ENCODE measurements at places on chromosomes 2 and 18.

DNA sequence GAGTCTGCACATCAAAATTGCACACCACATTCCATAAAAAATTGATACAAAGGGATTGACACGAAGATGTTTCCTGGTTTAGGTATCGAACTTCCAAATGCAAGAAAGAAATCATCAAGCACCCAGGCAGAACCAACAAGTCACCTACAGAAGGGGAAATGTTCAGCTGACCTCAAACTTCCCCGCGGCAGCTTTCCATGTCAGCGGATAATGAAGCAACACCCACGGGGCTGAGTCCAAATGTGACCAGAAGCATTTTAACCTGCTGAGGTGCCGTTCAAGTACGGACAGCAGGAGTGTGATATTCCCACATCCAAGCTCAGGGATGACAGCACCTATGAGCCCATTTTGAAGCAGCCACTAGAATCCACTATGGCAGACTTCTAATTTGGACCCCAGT, 124.9 kb downstream of the GALNT14 start:
- DNase-seq: no peak

DNA sequence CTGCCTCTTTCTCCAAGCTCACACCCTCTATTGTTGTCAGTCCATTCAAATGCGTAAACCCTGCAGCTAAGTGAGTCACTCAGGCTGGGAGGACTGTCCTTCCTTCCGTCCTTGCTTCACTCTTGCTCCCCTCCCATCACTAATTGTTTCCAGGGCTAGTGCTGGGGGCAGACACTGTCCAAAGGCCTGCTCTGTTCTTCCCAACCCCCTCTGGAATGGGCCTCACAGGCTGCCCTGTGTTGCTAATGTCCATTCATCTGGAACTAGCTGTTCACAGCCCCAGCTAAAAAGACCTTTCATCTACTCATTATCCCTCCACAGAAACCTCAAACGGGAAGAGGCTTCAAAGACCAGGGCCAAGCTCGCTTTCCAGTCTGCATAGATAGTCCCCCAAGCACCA, 31.9 kb upstream of the NRP2 start:
- no peak for DNase-seq

DNA sequence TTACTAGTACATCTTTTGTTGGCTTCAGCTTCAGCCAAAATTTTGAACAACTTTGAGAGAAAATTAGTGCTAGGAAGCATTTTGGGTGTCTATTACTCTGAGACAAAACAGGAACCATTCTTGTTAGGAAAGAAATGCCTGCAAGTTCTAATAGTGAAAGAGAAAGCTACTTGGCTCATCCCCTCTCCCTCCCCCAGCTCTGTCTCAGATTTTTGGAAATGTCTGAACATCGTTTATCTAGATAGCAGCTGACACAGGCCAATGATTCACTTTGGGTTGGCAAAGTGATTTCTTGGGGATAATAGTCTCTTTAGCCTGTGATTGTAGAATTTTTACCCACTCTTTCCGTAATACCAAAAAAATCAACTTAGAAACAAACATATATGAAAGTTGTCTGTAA, 42.3 kb upstream of the PTPRM start:
- no peak for DNase-seq

GRCh38 chr2:237629188-237629534, 1.8 kb downstream of the LRRFIP1 start:
- DNase-seq: no peak

DNA sequence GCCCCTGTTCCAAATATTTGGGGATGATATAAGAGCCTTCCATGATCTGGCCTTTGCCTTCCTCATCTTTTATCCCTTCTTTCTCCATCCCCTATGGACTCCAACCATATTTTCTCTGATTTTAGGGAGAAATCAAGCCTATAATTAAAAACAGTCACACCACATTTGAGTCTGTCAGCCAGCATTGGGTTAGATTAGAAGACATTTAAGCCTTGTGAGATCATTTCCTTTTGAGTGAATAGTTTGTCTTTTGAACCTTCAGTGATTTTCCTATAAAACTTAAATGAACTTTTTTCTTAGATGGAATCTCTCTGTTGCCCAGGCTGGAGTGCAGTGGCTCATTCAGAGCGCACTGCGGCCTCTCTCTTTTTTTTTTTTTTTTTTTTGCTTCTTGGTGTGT, 7.6 kb upstream of the C18orf32 start:
- no peak for DNase-seq

GRCh38 chr2:218015586-218016521, 13.1 kb upstream of the TNS1 start:
- DNase-seq: no peak

- no peak for DNase-seq
These were observed 97.7 kb downstream of the ZNF532 start for GRCh38 chr18:58962336-58962735.

GRCh38 chr2:171524018-171524401, 1.7 kb downstream of the CYBRD1 start:
- DNase-seq: no peak

DNA sequence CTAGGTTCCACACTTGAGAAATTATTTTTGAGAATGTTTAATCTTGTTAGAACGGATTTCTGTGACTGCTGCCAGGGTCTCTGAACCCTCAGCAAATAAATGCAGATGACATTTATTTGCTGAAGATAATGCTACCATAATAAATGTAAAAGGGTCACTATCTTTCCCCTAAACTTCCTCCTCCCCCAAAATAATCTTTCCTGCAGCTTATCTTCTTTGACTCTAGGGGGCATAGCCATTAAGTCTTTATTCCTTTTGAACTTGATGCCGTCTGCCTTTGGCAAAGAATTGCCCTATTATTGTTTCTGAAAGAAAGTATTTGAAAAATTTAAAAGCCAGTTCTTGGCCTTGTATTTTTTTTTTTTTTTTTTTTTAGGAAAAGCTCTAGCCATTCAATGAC, 63.6 kb upstream of the ACSL3 start:
- DNase-seq: no peak

DNA sequence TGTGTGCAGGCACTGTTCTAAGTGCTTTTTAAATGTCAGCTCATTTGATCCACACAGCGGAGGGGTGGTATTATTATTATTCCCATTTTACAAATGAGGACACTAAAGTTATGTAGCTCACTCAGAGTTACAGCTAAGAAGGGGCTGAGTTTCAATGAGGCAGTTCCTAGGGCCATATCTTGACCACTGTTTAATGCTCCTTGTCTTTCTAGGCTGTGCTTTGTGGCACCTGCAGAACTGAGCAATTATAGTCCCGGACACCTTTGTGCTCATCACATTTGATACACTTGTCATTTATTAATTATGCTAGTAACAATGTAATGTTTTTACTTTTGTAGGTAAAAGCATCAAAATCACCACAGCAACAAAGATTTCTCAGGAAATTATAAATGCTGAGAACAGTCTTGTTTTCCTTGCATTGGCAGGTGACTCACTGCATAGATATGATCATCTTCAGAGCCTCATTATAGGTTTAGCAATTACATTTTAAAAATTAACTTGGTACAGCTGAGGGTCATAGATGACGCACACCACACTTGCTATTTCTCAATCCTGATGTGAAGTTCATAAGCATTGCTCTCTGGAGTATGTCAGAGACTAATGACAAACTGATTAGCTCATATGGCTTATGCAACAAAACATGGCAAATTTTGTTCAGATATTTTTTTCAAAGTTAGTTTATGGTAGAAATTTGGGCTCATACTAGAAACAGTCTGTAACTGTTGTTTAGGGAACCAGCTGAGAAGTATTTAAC, 366.8 kb downstream of the TGIF1 start:
- DNase-seq: no peak

DNA sequence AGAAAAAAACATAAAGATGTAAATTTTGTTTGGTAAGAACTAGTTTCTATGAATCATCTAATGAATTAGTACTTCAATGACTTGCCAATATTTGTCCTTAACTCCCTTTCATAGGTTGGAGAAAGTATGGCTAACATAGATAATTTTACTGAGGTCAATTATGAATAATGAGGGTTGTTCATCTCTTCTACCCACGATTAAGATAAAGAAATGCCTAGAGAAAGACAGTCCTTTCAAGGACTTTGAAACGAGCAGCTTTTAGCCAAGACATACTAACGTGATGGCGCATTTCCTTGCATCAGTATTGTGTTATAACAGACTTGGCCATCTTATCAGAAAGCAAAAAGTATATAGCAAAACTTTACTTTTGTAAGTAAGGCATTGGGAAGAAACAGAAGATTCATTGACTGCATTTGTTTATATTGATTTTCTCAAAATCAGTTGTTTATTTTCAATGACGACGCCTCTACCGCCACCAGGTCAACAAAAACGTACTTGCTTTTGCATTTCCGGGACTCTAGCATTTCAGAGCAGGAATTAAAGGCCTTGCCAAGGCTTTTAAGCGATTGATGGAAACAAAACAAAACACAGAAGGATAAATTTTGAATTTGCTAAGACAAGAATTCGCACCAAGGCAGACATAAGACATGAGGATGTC, 961 bp downstream of the RBM43 start:
- DNase-seq: no peak

DNA sequence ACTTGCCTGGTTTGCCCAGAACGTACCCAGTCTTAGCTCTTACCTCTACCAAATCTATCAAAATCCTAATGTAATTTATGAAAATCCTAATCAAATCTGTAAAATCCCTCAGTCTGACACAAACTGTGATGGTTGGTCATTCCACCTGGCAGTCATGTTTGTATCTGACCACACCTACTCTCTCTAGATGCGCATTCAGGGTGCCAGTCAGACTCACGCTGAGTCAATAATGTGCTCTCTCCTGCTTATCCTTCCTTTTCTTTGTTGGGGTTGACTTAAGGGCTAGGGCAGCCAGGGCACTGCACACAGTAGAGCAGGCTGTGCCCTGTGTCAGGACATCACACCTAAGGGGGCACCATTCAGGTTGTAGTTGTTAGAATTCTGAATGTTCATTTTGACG, 48.5 kb upstream of the PARD3B start:
- no peak for DNase-seq

GRCh38 chr18:24421831-24422230, 4.6 kb upstream of the IMPACT start:
- DNase-seq: no peak

DNA sequence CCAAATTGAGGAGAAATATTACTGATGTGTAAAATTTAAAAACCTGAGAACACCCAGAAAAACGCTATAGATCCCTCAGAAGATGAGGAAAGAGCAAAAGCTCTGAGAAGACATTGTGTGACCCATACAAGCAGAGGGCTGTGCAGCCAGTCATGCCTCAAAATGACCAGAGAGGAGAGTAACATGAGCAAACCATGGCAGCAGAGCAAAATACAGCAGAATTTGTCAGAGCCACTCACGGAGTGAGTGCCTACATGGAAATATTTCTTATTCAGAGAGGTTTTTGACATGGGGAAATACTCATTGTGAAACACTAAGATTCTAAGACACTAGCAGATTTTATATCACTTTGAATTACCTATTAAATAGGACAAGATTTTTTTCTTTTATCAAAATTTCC, 96.8 kb upstream of the DNAJC10 start:
- no peak for DNase-seq

- no peak for DNase-seq
These were observed 402.4 kb downstream of the SATB2 start for GRCh38 chr2:199055336-199055735.

- no peak for DNase-seq
These were observed 3.3 kb upstream of the TCF7L1 start for GRCh38 chr2:85129861-85130260.

DNA sequence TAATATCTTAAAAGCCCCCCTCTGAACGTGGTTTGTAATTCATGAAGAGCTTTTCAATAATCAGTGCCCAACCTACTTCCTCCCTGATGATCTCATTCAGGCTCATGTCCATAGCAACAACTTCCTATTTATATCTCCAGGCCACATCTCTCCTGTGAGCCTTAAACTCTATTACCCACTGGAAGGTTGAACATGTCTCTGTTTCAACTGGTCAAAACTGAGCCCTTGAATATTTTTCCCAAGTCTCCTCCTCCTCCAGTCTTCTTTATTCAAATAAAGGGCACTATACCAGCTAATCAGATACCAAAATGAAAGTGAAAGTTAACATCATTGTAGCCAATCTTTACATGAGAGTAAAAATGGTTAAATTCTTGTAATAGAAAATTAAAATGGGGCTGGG, 63.7 kb upstream of the ITGA4 start:
- no peak for DNase-seq

DNA sequence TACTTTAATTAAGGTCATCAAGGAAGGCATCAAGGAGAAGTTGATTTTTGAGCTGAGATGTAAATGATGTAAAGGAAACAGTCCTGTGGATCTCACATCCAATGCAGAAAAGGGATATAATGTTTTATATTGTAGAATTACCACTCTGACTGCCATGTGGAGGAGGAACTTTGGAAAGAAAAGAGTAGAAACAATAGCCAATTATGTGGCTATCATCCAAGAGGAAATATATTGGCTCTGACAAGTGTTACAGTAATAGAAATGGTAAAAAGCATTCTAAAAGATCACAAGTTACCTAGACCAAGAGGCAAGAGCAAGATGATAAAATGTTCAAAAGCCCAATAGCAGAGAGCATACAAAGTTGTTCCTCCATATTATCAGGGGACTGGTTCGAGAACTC, 26.8 kb downstream of the BARD1 start:
- no peak for DNase-seq

DNA sequence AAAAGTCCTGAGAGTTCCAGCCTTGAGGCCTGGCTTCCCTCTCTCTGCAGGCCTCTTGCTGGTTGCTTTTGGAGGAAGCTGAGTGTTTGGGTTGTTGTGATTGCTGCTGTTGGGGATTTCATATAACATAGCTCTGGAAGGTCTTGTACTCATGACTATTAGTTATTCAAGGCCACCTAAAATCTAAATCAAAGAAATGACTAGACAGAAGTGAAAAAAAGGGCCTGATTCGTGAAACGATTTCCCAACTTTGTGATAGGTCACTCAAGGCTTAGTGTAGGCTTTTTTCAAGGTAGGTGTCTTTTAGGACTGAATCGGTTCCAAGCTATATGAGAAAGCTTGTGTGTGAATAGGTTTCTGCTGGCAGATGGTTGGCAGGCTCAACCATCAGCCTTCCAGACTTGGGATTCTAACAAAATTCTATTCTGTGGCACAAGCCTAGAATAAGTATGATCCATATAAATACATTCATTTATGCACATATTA, 164.4 kb downstream of the FMNL2 start:
- no peak for DNase-seq

- peak; percentile 20 for DNase-seq
These were observed 68.8 kb upstream of the SMAD7 start for GRCh38 chr18:49019446-49020045.
